ENCODE measurements at places on chromosomes 12 and 14. TPM values are rescaled to one million over a fixed set of nuclear protein-coding genes. Genes with fewer than 3 reads are reported as not detected.

- DNase-seq, result no peak
Observed at GRCh38 chr12:12403264-12404248, 46.7 kb downstream of the BORCS5 start.

GRCh38 chr14:51342226-51342625, 102.2 kb downstream of the TMX1 start:
- DNase-seq, result no peak

DNA sequence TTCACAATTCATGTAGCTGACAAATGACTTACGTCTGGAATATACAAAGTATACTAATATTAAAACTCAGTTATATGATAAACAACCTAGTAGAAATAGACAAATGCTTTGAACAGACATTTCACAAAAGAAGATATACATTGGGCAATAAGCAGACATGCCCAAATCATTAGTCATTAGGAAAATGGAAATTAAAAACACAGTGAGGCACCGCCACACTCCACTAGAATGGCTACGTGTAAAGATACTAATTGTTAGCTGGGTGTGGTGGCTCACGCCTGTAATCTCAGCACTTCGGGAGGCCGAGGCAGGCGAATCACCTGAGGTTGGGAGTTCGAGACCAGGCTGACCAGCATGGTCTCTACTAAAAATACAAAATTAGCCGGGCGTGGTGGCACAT, 248.9 kb upstream of the TMEM132C start:
- no peak for DNase-seq

DNA sequence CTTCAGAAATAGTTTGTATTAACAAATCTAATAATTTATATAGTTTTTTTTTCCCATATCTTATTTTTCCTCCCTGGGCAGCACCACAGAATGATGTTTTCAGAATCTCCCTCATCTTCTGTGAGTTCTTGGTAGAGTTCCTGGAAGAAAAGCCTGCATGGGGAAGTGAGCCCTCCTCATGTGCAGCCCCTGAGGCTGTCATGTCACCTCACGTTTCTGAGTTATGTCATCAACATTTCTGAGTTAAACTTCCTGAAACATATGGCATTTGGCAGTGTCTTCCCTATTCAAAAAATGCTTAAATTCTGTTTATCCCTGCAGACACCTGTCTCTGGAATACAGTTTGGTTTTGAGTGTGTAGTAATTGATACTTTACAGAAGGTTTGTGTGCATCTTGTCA, 979.0 kb downstream of the TMEM121 start:
- no peak for DNase-seq

GRCh38 chr14:74938531-74939495, 15.8 kb upstream of the RPS6KL1 start:
- no peak for DNase-seq

- no peak for DNase-seq
Observed at GRCh38 chr12:123468786-123469185, 10.8 kb downstream of the SNRNP35 start.

- DNase-seq, result no peak
Observed at GRCh38 chr14:92959761-92960680, 37.1 kb downstream of the CHGA start.

DNA sequence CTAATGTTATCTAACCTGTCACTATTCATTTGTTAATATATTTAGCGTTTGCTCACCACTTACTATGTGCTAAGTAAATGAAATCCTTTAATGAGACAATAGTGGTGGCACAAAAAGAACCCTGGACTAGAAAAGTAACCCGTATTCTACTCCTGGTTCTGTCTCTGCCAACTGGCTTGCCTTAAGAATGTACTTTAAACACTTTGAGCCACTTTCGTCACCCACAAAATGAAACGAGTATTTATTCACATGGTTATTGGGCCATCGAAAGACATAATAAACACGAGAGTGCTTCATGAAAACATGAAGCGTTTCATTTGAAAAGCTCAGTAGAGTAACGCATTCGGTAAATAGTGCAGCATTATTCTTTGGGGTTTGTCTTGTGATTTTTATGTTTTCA, 254.7 kb downstream of the EGLN3 start:
- DNase-seq, result no peak

- no peak for DNase-seq
Observed at GRCh38 chr12:69500631-69501030, 30.4 kb downstream of the FRS2 start.

- no peak for DNase-seq
Observed at GRCh38 chr14:75514673-75515628, 7.3 kb upstream of the BATF start.

- DNase-seq, result no peak
Observed at GRCh38 chr12:105288311-105288996, 42.0 kb upstream of the C12orf75 start.

GRCh38 chr12:110928700-110929099, 8.3 kb upstream of the MYL2 start:
- DNase-seq, result no peak

- DNase-seq, result no peak
Observed at GRCh38 chr12:131732-132495, 65.3 kb downstream of the IQSEC3 start.

DNA sequence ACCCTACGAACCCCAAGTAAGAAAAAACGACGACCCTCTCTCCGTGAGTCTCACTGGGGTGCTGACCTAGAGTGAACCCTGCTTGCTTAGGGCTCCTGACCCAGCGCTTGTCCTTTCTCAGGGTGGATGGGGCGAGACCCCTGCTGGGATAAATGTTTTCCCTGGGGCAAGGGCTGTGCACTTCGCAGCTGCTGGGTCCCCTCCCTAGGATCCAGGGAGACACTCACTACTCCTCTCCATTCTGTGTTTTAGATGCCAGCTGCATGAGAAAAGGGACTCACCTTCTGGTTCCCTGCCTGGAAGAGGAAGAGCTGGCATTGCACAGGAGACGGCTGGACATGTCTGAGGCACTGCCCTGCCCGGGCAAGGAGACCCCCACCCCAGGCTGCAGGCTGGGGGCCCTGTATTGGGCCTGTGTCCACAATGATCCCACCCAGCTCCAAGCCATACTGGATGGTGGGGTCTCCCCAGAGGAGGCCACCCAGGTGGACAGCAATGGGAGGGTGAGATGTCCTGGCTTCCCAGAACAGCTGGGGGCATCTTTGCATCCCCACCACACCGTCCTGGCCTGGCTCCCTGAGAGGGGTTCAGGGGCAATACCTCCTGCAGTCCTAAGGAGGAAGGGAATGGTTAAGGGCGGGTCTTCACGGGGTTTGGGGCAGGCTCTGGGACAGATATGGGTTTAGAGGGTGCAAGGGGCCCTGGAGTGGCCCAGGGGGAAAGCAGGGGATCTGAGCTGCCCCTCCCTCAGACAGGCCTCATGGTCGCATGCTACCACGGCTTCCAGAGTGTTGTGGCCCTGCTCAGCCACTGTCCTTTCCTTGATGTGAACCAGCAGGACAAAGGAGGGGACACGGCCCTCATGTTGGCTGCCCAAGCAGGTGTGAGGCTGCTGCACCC, 663 bp downstream of the ANKRD33 start:
- DNase-seq, result no peak

- no peak for DNase-seq
Observed at GRCh38 chr12:27822076-27822712, 42.2 kb upstream of the MANSC4 start.

DNA sequence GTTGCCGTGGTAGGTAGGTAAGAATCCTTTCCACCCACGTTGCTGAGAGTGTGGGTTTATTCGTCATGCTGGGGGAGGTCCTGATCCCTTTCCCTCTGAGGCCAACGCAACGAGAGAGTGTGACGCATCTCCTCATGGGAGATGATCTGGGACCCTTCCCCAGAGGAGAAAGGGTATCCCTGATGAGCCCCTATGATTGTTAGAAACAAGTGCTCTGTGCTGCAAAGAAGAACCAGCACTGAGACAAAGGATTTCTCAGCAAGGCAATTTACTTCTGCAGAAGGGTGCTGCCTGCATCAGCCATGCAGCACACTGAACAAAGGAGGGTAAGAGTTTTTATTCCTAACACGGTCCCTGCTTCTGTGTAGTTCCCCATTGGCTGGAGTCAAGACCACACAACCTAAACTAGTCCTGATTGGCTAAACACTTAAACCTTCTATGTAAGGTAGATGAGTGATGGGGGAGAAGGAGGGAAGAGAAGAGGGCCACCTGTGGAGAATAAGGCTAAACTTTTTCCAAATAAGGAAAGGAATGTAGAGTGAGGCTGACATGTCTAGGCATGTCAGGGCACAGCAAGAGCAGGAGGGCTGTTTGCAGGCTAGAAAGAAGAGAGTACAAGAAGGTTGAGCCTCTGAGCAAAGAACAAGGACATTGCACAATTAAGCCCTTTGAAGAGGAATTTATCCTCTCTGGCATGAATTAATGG, 21.3 kb downstream of the CLEC2A start:
- no peak for DNase-seq

GRCh38 chr12:28759333-28759732, 389.7 kb upstream of the FAR2 start:
- DNase-seq, result no peak

DNA sequence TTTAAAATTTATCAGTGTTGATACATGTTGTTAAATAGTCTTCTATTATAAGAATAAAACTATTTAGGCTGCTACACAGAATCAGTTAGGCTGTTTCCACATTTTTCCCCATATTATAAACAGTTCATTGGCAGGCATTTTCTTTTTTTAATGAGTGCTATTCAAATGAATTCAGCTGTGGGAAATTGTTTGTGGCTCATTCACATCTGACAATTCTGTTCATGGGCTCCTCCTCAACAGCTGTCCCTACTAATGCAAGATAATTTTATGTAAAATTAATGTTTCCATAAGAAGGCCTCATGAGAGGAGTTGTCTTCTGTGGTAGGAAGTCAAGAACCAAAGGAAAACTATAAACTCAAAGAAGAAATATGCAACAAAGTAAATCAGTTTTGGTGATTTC, 218.0 kb downstream of the PPFIA2 start:
- no peak for DNase-seq

DNA sequence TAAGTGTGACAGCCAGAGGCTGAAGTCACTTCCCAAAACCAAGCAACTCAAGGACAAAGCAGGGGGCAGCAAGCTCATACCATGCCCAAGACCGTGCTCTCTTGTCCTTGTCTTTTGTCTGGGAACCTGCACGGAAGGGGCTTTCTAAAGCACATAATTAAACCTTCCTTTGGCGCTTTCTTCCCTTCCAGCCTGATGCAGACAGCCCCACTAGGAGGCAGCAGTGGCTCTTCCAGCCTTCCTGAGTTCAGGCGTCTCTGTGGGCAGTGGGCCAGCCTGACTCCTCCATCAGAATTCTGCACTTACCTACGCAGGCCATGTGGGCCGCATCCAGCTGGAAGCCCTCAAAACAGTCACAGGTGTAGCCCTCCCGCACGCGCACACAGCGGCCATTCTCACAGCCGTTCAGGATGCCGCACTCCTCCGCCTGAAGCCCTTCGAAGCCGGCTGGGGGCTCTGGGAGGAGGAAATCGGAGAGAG, 7.6 kb downstream of the ISCA2 start:
- DNase-seq, result peak; percentile 68

DNA sequence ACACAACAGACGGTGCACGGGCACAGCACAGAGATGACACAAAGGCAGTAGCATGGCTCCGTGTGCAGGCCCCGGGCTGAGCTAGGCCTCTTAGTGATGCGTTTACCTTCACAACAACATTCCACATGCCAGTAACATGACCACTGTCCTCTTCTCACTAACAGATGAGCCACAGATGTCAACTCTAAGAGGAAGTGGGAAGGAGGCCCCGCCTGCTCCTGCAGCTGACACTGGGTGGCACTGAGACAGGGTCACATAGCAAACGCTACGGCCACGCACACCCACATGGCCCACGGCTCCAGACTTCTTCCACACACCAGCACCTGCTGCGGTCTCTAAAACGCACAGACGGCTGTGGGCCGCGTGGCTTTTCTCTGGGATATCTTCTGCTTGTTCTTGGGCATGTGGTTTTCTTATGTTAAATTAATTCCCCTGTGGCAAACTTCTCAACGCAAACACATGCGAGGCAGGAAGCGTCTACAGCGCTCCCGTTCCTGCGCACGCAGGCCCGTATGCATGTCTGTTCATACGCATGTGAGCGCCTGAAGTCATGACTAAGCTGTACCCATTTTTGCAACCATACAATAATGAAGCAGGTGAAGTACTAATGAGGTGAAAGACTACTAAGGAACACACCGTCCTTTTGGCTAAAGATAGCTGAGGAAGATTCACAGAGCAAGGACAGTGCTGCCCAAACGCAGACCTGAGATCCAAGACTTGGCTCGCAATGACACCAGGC, 26.8 kb downstream of the AMN start:
- no peak for DNase-seq

Gene PCED1B
- 22.1 TPM for total RNA-seq

Gene PLA2G1B
- not detected for total RNA-seq

Gene CCDC197
- not detected for total RNA-seq

Gene LRRIQ1
- 3.2 TPM for total RNA-seq

Gene ITGA7
- 99.7 TPM for total RNA-seq

Gene COX8C
- total RNA-seq, result not detected

Gene TEX22
- 6.2 TPM for total RNA-seq

Gene TAS2R9
- total RNA-seq, result not detected

Gene LRP1-AS
- total RNA-seq, result not detected

Gene IKZF4
- total RNA-seq, result 14.6 TPM

Gene AMIGO2
- total RNA-seq, result 61.7 TPM

Gene AMN
- 3.2 TPM for total RNA-seq

Gene PRH1
- total RNA-seq, result 47.6 TPM

Gene ARG2
- total RNA-seq, result 6.0 TPM

Gene ACTR10
- total RNA-seq, result 61.5 TPM

Data from ureter (tissue), 1 donor.